ENCODE measurements at places on chromosomes 6 and 20.
A peak's percentile ranks its signal among the peaks of the same experiment; 100 is the strongest.

- DNase-seq, result no peak
Measured at GRCh38 chr20:50425076-50425475, 85.1 kb upstream of the PTPN1 start.

DNA sequence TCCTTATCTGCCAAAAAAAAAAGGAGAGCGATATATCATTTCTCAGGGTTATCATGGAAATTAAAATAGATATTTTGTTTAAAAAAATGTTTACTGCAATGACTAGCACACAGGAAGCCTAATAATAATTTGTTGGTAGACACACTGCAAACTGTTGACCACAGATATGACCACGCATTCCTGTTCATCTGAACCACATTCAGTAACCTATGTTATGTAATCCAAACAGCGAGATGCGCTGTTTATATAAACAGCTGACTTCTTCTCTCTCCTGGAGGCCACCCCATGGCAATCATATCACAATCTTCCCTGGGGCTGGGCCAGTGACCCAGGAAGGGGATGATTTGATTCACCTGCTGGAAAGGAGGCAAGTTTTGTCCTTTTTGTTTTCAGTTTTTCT is 129.3 kb upstream of the UST start:
- no peak for DNase-seq

DNA sequence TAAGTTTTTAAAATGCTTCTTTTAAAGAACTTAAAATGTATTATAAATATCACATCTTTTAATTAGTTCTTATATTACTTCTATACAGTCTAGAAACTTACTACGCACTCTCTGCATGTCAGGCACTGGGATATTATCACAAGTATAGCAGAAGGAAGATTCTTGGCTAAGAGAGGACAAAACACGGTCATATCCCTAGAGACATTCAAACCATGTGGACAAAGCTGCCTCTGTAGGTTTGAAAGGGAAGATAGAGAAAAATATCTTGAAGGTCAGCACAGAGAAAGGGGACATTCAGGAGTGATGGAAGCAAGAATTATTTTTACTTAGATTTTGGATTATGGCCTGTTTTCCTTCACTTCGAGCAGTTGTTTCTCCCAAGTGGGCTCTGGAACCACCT is 64.1 kb downstream of the LRRC1 start:
- no peak for DNase-seq

- no peak for DNase-seq
Measured at GRCh38 chr6:156650896-156651390, 126.2 kb upstream of the ARID1B start.

GRCh38 chr6:121767211-121767610 is 331.8 kb downstream of the GJA1 start:
- no peak for DNase-seq

DNA sequence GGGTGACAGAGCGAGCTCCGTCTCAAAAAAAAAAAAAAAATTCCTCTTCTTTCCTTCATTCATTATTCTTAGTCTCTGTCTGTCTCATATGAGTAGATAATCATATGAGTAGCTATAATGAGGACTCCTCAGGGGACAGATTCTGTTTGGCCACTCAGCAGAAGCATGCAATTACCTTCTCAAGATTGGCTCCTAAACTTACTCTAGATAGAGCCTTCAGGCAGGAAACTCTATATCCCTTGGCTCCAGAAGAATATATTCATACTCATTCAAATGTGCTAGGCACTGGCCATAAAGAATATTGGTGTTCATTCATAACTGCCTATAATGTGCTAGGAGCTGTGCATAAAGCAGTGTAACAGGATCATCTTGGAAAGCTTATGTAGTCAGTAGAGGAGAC is 2.2 kb upstream of the ACAT2 start:
- DNase-seq, result no peak

DNA sequence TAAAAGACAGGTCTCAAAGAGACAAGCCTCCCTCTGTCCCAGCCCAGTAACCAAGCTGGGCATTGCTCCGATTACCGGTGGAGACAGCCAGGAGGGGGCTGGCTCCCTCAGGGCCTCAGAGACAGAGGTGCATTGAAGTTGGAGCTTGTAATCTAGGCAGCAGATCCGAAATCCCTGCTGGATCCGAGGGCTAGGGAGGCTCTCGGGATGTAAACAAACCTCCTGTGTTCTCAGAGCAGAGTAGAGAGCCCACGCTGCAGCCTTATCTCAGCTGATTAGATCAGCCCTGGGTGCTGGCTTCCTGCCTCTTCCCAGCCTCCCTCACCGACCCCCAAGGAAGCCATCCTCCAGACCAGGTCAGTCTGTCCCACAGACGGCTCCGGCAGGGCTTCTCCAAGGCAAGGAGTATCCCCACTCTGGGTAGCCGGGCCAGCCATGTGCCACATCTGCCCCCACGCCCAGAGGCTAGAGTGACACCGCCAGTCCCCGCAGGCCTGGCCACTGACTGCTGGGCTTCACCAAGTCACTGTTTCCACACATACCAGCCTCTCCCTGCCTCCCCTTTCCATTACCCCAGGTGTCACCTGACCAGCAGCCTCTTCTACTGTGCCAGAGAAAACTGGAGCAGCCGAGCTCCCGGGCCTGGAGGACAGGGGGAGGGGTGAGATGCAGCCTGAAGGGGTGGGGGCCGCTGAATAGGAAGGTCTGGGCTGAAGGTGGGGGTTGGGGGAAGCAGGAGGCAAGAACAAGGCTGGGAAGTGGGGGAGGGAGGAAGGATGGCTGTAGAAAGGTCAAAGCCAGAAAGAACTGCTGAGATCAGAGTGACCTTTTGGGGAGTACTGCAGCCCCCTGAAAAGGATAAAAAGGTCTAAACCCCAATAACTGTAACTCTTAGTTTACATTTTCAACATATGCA is 6.0 kb downstream of the SDC4 start:
- DNase-seq, result peak; percentile 98

DNA sequence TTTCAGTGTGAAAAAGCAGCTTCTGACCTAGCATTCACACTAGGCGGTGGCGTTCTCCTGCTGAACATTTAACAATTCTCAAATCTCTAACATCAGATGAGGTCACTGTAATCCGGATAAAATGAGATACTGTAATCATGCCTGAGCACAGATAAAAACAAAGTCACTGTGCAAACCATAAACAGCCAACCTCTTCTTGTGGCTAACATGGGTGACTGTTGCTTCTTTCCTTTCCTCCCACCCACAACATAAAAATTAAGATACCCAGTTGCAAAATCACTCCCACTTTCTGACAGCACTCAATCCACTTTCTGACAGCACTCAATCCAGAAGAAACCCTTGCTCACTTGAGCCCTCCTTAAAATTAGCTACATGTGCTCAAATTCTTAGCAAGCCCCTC is 11.5 kb upstream of the ALDH8A1 start:
- DNase-seq, result no peak

- DNase-seq, result no peak
Measured at GRCh38 chr6:62714112-62714511, 428.1 kb upstream of the KHDRBS2 start.

DNA sequence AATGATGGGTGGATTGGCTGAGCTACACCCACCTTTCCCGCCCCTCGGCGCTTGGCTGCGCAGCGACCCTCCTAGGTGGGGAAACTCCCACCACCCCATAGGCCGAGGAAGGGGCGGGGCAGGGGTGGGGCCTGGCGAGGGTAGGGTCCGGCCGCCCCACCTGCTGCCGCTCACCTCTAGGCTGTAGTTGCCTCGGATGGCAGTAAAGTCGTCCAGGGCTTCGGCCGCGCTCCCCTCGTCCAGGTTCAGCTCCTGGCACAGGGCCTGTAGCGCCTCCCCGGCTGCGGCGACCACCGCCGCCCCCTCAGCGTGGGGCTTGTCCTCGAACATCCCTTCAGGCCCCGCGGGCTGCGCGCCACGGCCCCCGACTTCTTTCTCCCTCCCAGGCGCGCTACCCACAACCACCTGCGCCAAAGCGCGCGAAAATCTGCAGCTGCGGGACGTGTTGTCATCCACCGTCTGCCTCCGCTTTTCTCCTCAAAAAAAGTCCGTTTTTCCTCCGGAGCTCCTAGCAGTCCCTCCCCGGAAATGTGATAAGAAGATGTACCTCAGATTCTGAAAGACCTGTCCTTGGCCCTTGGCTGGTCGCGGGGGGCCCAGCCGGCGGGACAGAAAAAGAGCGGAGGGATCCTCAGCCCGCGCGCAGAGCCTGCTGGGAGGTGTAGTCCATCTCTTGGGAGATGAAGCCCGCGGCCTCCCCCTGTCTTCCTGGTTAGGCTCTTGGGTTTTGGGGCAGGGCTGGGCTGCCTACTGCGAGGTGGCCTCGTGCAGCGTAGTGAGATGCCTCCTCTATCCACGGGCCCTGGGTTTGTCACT is at the start of gene RBL1:
Gene RBL1 (minus strand): TSS at position 399 of the 816 bp plus-strand sequence. CDS start 69 bp downstream, at position 330.
- DNase-seq, result peak; percentile 92

DNA sequence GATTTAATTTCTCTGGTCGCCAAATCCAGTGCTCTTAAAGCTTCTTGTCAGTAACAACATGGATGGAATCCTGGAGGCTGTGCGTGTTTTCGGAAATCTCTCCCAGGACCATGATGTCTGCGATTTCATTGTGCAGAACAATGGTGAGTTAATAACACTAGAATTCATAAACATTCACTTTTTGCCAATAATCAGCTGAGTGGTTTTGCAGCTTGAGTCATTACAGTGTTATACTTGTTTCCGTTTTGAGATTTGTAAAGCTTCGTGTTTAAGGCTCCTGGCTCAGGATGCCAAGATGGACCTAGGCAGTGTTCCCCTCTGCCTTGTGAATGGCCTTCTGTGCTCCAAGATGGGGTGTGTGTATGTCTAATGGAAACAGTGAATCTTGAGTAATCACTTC is 113.8 kb downstream of the ARMC2 start:
- no peak for DNase-seq

DNA sequence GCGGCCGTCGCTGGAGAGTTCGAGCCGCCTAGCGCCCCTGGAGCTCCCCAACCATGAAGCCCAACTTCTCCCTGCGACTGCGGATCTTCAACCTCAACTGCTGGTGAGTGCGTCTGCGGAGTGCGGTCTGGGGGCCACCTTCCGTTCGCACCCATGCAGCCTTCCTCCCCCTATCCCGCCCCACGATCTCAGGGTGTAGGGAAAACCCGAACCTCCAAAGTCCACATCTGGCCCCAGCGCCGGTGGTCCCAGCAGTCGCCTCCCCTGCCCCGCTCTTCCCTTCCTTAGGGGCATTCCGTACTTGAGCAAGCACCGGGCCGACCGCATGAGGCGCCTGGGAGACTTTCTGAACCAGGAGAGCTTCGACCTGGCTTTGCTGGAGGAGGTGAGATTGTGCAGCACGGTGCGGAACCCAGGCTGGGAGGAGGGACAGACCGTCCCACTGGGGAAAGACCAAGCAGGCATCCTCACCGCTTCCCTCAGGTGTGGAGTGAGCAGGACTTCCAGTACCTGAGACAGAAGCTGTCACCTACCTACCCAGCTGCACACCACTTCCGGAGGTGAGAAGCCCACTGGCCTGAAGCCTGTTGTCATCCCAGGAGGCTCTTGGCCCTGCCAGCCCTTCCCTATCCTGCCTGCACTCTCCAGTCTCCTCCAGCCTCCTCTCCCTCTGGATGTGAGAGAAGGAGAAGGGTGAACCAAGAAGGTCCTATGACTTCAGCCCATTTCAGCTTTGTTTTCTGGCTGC is 719 bp downstream of the SMPD2 start:
- peak; percentile 84 for DNase-seq

- no peak for DNase-seq
Measured at GRCh38 chr6:5761370-5761769, 245.4 kb downstream of the NRN1 start.

DNA sequence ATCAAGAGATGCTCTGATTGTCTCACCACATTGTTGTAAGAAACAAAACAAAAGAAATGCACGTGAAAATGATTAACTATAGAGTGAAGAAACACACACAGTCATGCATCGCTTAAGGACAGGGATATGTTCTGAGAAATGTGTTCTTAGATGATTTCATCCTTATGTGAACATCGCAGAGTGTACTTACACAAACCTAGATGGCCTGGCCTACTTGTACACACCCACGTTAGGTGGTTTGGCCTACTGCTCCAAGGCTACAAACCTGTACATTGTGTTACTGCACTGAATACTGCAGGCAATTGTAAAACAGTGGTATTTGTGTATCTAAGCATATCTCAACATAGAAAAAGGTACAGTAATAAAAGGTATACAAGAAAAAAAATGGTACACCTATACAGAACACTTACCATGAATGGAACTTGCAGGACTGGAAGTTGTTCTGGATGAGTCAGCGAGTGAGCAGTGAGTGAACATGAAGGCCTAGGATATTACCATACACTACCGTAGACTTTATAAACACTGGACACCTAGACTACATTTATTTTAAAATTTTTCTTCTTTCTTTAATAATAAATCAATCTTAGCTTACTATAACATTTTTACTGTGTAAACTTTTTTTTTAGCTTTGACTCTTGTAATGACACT is 48.6 kb downstream of the FKBP5 start:
- DNase-seq, result no peak

DNA sequence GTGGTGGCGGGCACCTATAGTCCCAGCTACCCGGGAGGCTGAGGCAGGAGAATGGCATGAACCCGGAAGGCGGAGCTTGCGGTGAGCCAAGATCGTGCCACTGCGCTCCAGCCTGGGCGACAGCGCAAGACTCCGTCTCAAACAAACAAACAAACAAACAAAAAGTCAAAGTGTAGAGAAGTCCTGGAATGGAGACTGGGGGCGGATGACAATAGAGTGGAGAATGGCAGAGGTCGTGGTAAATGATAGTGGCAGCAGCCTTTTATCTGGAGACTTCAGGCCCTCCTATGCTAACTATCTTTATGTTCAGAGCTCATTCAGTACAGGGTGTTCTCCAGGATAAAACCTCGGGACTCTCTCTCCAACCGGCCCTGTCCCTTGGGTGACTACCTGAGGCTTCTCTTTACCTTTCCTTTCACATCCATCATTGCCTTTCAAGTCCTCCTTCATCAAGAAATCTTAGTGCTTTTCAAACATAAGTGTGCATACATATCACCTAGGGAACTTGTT is 1.4 kb upstream of the FKBPL start:
- DNase-seq, result no peak

DNA sequence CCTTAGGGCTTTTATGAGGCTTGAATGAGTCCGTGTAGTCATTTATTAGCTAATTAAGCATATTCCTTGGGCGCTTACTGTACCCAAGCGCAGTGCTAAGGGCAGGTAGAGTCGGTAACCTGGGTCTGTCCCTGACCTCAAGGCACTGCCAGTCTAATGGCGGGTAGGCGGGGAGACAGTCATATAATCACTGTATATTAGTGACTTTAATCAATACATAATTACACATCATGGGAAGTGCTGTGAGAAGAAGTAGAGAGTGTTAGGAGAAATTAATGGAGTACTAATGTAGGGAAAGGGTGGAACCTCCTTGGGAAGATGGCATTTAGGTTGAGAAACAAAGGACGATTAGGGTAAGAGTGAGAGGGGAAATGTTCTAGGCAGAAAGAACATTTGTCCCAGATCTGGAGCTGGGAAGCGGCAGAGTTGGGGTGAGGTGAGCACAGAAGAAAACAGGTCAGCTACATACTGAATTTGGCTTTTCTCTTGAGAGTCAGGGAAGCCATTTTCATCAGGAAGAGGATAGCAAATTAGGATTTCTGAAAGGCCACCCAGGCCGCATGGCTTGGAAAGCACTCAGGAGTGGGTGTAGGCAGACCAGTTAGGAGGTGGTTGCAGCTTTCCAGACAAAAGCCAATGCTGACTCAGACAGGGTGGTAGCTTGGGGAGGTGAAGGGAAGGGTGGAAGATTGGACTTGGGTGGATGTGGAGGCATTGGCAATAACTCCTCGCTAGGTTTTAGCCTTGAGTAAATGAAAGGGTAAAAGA is 954 bp upstream of the BLCAP start:
- no peak for DNase-seq

Data from islet precursor cell (in vitro differentiated cells).